ENCODE measurements at places on chromosomes 16 and 17.

DNA sequence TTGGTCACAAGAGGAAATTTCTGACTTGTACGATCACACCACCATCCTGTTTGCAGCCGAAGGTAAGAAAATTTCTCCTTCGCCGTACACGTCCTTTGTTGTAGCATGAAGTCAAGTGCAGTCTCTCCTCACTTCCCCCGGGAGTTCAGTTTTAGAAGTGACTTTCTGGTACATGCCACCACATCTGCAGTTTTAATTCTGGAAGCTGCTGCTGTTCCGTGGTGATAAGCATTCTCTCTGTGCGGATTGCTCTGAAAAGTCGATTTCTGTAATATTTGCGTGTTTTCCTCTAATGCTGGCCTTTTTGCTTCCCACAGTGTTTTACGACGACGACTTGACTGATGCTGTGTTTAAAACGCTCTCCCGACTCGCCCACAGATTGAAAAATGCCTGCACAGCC, 20.6 kb downstream of the METTL22 start:
- DNase-seq, result no peak

GRCh38 chr17:31147507-31148202, 52.9 kb downstream of the NF1 start:
- DNase-seq, result no peak

GRCh38 chr17:62712171-62712581, 84.7 kb downstream of the MRC2 start:
- DNase-seq, result no peak

DNA sequence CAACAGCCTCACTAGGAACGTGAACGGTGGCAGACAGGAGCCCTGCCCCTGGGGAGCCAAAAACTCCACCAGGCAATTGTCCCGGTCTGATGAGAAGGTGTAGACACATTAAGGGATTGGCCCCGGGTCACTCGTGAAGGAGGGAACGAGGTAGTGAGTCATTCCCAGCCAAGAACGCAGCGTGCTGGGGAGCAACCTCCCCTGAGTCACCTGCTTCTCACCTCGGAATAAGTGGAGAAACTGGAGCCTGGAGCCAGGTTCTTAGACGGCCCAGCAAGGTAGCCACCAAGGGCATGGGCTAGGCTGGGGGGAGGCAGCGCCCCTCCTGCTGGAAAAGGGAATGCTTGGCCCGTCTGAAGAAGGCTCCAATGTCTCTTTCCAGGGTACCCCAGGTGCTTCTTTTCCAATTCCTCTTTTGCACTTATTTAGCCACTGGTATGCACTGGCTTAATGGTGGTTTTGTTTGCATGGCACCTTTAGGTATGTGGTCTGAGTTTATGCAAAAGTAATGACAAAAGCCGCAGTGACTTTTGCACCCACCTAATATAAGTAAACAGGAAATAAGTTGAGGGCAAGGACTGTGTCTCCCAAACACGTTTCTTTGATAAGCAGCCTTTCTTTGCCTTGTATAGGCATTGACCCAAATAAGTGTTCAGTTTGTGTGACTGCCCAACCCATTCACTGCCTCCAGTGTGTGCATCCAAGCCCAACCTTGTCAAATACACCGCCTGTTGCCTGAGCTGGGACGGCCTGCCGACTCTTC, 1.8 kb upstream of the HELZ start:
- DNase-seq, result peak; percentile 91

GRCh38 chr16:47028767-47029377, 55.4 kb upstream of the DNAJA2 start:
- DNase-seq, result no peak

DNA sequence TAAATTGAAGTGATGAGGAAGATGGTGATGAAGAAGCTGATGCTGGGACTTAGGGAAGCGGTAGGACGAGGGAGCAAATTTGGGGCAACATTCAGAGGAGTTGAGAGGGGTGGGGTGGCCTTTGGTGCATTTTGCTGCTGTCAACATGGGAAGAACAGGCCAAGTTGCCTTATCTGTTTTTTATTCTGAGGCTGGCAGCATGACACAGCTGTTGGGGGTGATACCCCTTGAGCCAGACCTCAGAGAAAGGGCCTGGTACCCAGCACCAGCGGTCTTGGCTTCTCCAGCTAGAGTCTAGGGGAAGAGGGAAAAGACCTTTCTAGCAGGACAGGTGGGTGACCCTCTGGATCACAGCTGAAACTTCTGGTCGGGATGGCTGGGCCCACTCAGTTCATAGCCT, 4.6 kb downstream of the IGFBP4 start:
- DNase-seq, result no peak

GRCh38 chr17:56851008-56851407, 17.1 kb downstream of the DGKE start:
- no peak for DNase-seq

DNA sequence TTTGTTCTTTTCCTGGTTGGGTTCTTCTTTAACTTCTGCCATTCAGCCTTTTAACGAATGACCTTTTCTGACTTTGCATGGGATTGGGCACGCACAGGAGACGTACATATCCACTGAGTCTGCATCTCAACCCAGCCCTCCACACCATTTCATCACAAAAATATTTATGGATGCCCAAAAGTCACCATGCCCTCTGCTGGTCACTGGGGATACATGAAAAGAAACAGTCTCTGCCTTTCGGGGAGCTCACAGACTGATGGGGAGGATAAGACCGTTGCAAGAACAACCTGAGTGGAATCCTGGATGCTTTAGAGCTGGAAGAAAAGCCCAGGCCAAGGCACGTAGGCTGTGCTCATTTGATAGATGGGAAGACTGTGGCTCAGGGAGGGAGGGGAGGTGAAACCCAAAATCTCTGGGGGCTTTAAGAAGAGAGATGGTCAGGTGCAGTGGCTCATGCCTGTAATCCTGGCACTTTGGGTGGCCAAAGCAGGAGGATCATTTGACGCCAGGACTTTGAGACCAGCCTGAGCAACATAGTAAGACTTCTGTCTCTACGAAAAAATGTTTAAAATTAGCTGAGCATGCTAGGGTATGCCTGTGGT, 7.9 kb upstream of the MT2A start:
- peak; percentile 55 for DNase-seq

- peak; percentile 50 for DNase-seq
Observed at GRCh38 chr16:68902003-68902968, 59.0 kb downstream of the TANGO6 start.

DNA sequence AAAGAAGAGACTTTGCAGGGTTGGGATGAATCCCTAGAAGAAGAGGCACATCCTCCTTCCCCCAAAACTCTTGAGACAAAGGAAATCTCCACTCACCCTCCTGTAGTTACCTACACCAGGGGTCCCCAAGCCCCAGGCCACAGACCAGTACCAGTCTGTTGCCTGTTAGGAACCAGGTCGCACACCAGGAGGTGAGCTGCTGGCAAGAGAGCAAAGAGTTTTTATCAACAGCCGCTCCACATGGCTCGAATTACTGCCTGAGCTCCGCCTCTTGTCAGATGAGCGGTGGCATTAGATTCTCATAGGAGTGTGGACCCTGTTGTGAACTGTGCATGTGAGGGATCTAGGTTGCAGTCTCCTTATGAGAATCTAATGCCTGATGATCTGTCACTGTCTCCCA, 98.9 kb downstream of the CCT6B start:
- no peak for DNase-seq

GRCh38 chr17:8332688-8333087, 7.0 kb upstream of the ODF4 start:
- no peak for DNase-seq

DNA sequence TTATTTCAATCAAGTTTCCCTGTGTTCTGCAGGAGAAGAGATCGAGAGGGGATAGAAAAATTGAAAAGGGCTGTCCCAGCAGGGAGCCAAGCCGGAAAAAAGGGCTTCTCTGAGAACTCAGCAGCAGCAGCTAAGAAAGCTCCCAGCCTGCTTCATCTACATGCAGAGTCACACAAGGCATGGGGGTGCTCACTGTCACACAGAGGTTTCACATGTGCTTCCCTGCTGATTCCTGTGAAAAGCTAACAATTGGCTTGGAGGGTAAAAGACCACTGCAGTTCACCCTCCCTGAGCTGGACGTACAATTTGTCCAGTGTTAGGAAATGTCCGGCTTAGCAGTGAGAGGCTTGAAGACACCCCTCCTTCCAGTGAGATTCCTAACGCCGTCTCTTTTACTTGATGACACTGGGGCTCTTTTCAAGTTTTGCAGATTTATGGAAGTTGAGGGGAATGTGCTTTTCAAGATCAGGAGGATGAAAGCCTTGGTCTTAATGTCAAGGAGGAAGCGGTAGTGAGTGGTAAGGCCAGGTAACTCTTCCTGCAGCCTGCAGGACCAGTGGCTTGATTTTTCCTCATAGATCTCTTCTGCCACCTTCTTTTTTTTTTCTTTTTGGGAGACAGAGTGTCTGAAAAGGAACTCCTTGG, 85.6 kb downstream of the WNT3 start:
- DNase-seq, result no peak

DNA sequence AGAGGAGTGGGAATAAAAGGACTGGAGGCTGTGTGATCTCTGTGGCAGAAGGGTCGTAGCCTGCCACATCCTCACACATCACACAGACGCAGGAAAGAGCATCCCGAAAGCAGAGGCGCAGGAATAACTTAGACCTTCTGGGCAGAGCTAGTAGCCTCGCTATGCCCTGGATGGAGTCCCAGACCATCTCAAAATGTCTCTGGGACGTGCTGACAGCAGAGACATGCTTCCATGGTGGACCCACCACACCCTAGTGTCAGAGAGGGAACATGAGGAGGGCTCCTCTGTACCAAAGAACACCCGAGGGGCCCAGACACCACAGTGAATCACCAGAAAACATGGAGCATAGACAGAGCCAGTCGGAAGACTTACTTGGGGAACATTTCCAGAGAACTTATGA, 29.6 kb upstream of the FAAP100 start:
- DNase-seq, result no peak

DNA sequence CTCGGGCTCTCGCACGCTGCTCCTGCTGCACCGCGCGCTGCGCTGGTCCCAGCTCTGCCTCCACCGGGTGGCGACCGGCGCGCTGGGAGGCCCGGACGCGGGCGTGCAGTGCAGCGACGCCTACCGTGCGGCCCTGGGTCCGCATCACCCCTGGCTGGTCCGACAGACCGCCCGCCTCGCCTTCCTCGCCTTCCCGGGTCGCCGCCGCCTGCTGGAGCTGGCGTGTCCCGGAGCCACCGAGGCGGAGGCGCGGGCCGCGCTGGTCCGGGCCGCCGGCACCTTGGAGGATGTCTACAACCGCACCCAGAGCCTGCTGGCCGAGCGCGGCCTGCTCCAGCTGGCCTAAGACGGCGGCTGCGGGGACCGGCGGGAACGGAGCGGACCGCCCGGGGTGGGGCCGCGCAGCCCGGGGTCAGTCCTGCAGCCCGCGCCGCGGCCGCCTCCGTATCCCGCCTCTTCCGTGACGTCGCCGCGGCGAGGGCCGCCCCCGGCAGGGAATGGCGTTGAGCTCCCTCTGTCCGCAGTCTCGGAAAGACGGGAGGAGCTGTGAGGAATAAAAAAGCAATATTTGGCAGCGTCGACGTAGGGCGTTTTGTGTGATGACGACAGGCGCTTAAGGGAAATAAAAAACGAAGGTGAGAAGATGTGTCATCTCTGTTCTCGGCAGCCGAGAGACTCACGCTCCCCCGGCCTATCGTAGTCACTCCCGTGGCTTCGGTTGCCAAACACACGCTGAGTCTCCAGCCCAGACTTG, 1.4 kb downstream of the GLTPD2 start:
- DNase-seq, result peak; percentile 88

- peak; percentile 8 for DNase-seq
Observed at GRCh38 chr16:47644166-47644565, 183.0 kb downstream of the PHKB start.

DNA sequence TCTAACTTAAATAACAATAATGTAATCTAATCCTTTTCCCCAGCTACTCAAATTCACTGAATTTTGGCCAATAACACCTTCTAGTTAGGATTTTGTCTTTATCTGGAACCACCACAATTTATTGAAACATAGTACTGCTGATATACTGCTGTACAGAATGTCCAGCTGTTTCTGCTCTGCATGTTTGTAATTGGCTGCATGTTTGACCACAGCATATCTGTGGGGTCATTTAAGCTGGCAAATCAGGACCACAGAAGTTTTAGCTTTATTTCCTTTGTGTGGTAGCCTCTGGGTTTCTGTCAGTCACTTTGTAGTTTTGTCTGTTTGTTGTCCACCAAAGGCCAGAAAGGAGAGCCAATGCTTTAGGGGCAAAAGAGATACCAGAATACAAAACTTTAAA, 22.2 kb upstream of the RAB11FIP4 start:
- no peak for DNase-seq

DNA sequence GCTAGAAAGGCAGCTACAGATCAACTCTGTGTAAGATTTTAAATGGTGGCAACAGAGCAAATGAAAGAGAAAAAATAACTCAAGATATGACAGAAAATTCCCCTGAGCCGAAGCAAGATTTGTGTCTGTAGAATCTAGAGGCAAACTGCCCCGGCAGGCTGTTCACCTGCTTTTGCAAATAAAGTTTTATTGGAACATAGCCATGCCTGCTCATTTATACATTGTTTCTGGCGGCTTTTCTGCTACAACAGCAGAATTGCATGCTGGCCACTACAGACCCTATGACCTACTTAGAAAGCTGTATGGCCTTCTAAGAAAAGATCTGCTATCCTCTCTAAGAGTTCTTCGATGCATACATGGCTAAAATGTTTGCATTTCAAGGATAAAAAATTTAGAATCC, 119.5 kb downstream of the SALL1 start:
- no peak for DNase-seq

DNA sequence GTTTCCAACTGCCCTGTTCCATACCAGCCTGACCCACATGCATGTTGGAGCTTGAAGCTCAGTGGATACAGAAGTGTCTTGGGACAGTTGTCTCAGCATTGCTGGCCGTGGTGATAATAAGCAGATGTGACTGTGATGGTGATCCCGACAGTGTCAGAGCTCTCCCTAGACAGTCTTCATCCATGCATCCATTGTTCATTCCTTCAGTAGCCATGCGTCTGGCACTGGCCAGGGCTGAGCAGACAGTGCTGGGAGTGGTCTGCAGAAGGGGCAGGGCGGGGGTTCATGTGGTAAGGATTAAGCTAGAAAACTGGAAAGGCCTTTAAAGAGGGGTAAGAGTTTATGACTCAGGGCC, 68.1 kb downstream of the GNAO1 start:
- DNase-seq, result no peak

GRCh38 chr17:83062818-83063671, 16.4 kb upstream of the METRNL start:
- DNase-seq, result no peak

DNA sequence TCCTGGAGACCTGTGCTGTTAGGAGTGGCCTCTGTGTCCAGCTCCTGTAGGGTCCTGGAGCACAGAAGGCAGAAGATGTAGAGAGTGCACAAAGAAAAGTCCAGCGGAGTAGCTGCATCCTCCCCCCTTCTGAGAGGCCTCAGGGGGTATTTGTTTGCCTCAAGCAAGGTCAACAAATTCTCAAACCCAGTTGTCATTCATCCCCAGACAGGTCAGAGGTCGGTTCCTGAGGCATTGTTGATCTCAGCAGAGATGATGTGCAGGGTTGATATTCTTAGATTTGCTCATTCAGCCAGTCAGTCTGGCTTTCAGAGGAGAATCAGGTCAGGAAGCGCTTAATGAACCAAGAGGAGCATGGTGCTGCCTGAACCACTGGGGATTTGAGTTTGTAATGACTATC, 8.3 kb upstream of the RBFOX1 start:
- DNase-seq, result no peak

GRCh38 chr16:67740391-67740790, 21.3 kb upstream of the GFOD2 start:
- no peak for DNase-seq

- DNase-seq, result no peak
Observed at GRCh38 chr16:11737713-11738112, 4.9 kb downstream of the TXNDC11 start.
